A172 (cell line): ENCODE measurements at places on chromosomes 2 and 18.
A peak's percentile ranks its signal among the peaks of the same experiment; 100 is the strongest.

GRCh38 chr2:184927040-184927439, 328.7 kb downstream of the ZNF804A start:
- DNase-seq: no peak

- no peak for DNase-seq
Measured at GRCh38 chr18:41756141-41756540, 198.9 kb upstream of the PIK3C3 start.

DNA sequence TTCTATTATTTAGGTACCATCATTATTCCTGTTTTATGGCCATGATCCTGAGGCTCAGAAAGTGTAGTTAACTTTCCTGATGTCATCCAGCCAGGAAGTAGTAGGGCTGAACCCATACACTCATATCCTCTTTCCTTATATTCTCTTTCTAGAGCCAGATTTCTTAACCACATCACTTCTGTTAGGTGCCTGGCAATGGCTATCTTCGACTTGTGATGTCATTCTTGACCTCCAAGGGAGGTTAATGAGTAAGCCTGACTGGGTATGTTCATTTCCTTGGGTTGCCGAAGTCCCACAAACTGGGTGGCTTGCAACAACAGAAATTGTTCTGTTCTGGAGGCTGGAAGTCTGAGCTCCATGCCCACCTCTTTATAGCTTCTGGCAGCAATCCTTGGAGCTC, 43.4 kb downstream of the ITGB6 start:
- peak; percentile 36 for DNase-seq

DNA sequence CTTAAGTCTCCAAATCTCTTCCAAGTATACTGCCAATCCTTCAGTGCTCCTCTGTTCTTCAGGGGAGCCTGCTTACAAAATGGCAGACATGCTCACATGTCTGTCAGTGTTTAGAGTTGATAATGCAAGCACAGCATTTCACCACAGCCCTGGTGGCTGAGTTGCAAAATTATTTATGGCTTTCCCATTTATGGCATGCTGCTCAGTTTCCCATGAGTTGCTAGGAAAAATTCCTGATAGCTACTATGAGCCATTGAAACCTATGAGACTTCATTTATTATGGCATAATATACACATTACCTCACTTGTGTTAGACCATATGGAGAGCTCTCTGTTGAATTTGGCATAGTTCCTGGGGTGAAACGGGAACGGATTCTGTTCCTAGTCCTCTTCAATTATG, 448.7 kb upstream of the TCF4 start:
- DNase-seq: no peak

DNA sequence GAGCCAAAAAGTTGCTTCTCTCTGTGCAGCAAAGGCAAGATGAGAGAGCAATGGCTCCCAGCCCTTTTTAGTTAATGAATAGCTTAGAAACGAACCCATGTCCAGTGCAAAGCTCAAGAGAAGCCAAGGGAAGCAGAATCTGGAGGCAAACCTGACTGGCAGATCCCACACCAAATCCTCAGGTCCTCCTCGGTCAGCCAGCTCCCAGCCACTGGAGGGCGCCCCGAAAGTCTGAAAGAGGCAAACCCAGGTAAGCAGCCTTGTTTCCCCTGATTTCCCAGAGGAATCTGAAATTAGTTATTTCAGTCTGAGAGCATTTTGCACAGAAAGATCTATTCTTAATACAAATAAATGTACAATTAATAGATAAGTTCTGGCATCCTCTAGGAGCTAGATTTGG, 71.3 kb upstream of the PID1 start:
- peak; percentile 32 for DNase-seq
